Stimulated activated CD4-positive, alpha-beta T cell treated with anti-CD3 and anti-CD28 coated beads, TNF-alpha, amount 100 ng/mL, for 48 hours (primary cell): ENCODE measurements at places on chromosomes 3 and 15.

GRCh38 chr3:134350266-134350665 is 24.0 kb downstream of the AMOTL2 start:
- DNase-seq = no peak

- no peak for DNase-seq
Measured at GRCh38 chr15:76470691-76471090, 134.1 kb downstream of the ISL2 start.

GRCh38 chr15:50137330-50137761 is 18.3 kb upstream of the ATP8B4 start:
- peak; percentile 39 for DNase-seq

DNA sequence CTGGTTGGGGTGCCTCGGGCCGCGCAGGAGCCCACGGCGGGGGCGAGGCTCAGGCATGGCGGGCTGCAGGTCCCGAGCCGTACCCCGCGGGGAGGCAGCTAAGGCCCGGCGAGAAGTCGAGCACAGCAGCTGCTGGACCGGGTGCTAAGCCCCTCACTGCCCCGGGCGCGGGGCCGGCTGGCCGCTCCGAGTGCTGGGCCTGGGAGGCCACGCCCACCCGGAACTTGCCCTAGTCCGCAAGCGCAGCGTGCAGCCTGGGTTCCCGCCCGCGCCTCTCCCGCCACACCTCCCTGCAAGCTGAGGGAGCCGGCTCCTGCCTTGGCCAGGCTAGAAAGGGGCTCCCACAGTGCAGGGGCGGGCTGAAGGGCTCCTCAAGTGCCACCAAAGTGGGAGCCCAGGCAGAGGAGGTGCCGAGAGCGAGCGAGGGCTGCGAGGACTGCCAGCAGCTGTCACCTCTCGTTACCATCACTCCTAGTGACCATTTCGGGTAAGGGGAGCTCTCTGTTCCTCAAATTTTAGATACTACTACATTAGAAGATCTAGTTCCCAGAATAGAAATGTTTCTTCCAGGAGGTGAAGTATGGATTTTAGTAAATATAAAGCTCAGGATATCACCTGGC is 417.0 kb upstream of the AGTR1 start:
- DNase-seq = no peak

DNA sequence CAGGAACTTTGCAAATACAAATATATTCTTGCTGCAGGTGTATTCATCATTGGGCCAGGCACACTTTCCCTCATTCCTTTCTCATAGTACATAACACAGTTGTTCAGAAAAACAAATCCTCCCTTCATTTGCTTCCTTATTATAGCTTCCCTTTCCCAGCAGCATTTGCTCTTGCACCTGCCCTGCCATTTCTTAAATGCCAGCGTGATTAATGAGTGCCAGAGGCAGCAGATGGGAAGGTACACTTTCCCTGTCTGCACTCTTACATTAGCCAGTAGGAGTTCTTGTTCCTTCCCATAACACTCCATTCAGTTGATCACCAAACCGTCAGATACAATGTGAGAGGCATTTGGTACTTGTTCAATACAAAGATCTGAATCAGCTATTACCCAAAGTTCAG is 128.5 kb upstream of the GAP43 start:
- DNase-seq = no peak

- DNase-seq = no peak
Measured at GRCh38 chr3:23319366-23320312, 116.5 kb downstream of the UBE2E2 start.

DNA sequence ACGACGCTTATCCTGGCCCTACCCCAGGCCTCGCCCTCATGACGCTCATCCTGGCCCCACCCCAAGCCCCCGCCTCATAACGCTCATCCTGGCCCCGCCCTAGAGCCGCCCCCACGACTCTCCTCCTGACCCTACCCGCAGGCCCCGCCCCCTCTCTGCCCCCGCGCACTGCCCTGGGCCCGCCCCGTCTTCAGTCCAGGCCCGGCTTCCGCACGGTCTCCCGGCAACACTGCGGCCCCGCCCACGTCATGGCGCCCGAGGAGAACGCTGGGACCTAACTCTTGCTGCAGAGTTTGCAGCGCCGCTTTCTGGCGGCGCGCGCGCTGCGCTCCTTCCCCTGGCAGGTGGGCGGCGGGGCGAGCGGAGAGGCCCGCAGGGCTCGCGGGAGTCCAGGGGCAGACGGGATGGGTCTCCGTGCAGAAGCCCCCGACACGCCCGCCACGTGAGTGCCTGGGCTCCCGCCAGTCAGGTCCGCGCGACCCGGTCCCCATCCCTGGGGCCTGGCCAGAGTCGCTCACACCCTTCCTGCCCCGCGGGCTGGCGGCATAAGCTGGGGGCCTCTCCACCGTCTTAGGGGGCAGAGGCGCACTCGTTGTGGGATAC is 52.5 kb upstream of the ROPN1B start:
- no peak for DNase-seq
